ENCODE measurements at places on chromosomes 1 and 21.

- DNase-seq = no peak
Observed at GRCh38 chr1:118142546-118142945, 42.5 kb downstream of the SPAG17 start.

- DNase-seq = no peak
Observed at GRCh38 chr1:175478217-175478616, 265.2 kb downstream of the TNR start.

DNA sequence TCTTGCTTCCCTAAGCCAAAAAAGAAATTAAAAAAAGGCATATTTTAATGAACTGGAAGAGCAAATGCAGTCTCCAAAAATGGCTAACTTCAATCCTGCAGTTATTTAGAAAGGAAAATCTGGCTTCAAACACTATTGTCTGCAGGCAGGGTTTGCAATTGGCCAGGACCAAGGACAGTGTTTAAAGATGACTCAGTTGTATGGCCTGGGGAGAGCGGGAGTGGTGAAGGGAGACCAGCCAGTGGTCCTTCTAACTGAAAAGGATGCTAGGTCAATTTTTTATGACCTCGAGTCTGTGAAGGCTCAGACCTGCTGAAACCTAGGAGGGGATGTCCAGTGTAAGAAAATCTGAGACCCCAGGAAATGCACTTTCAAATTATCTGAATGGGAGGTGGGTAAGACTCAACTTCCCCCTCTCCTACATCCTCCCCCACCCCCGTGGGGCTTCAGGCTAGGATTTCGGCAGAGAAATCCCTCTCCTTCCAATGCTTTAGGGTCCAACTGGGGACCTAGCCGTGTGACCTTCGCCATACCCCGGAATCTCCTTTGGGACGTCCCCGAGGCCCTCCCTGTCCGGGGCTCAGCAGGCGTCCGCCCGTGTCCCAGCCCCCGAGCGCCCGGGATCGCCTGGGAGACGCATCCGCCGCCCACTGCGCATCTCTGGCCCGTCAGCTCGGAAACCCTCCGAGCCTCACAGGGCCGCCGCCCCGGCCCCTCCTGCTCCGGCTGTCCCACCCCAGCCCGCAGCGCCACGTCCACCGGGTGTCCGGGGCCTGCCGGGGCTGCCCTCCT, 602 bp upstream of the RIMKLA start:
- DNase-seq = peak; percentile 16

DNA sequence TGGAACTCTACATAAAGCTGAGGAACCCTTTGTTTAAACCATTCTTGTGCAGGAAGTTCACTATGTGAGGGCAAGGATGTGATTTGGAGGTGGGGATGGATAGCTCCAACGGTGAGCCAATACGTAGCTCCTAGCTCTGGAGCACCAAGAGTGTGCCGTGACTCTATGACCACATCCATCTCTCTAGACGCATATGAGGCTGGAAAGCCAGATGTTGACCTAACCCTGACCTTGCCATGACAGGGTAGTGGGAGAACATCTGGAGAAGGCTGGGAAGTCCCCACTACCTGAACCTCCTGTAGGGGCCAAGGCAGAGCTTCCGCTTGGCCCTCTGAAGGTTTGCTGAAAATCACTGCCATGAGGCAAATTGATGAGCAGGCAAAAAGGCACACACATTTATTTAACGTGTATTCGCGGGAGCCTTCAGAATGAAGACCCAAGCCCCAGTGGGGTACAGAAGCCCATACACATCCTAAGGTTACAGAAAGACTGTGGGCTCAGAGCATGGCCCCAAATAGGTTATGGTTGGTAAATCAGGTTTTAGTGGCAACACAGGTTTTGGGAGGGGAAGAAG, 43.4 kb downstream of the EIF2D start:
- DNase-seq = no peak

DNA sequence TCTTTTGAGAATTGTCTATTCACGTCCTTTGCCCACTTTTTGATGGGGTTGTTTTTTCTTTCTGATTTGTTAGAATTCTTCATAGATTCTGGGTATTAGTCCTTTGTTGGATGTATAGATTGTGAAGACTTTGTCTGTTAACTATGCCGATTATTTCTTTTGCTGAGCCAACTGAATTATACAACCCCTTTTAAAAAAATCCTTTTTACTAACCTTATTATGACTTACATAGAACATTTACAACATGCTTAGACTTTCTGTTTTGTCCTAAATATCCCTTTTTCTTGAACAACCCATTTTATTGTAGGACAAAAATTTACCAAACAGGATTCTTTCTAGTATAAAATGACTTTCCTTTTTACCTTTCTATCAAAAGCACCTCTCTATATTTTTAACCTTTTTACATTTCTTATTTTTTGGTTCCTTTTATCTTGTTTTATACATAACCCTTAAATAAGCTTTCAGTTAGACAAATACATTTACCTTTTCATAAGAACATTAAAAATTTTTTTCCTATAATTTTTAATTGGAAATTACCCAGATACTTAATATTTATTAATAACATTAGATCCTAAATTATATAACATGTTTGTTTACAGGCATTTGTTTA, 70.4 kb upstream of the TTLL7 start:
- no peak for DNase-seq

- no peak for DNase-seq
Observed at GRCh38 chr1:150154143-150154542, 4.4 kb downstream of the PLEKHO1 start.

- DNase-seq = no peak
Observed at GRCh38 chr1:10782491-10783244, 13.8 kb downstream of the CASZ1 start.

GRCh38 chr1:244211559-244211944, 160.5 kb downstream of the ZBTB18 start:
- no peak for DNase-seq
